ENCODE measurements at places on chromosomes 7 and 10.

DNA sequence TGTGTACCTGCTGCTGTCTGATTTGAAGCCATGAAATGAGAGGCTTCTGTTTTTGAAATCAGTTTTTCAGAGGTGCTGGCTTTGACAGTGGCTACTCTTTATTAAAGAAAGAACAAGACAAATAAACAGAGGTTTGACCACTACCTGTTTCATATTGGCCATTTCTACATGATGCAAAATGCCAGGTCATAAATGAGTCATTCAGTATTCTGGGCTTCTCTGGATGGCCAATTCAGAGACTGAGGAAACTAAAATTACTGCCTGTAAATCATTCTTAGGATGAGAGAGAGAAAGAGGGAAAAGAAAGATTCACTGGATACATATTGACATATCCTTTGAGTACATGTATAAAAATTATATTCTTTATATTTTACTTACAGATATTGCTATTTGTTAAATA lies 303.3 kb upstream of the ETV1 start:
- DNase-seq = no peak

DNA sequence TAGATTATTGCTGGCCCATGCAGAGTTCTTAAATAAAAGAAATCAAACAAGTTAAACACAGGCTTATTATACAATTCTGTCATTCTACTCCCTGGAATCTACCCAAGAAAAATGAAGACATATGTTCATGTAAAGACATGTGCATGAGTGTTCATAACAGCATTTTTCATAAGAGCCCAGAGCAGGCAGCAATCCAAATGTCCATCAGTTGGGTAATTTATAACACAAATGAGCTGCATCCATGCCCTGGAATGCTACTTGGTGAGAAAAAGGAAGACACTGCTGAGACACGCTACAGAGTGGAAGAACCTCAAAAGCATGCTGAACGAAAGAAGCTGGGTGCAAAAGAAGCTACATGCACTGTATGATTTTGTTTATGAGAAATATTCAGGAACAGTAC lies 342.6 kb downstream of the TCERG1L start:
- no peak for DNase-seq

DNA sequence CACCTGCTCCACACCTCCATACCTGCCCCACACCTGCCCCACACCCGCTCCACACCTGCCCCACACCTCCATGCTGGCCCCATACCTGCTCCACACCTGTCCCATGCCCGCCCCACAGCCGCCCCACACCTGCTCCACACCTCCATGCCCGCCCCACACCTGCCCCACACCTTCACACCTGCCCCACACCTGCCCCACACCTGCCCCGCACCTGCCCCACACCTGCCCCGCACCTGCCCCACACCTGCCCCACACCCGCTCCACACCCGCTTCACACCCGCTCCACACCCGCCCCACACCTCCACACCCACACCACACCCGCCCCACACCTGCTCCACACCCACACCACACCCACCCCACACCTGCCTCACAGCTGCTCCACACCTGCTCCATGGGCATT lies 53.0 kb downstream of the PARP12 start:
- DNase-seq = peak; percentile 46

DNA sequence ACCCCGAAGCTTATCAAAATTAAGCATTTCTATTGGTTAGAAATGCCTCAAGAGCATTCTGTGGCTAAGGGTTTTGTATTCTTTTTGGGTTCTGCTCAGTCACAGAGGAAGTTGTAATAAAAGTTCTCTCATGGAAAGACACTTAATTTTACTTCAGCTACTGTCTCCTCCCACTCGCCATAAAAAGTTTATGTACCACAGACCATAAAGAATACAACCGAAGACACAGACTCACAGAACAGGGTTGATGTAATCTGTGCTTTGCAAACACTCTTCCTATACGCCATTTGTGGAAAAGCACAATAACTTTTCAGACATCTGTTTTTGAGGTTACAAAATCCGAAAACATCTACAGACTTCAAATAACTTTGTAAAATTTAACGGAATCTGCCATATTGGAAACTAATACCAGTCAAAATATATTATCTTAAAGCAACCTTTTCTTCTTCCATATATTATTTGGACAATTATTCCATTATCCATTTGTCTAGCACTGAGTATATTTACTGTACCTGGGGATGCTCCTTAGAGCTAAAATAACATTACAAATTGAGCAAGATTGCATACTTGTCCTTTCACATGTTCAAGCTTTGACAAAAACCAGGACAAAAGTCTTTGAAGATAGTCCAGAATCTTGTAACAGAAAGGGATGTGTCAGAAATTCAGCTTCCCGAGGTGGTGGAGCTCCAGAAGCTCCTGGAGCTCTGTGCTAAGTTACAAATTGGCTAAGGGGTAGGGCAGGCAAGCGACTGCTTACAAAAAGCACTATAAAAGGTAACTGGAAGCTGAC lies 219.0 kb upstream of the MEOX2 start:
- no peak for DNase-seq

- no peak for DNase-seq
These were observed 37.0 kb upstream of the ATRNL1 start for GRCh38 chr10:115056186-115056585.

DNA sequence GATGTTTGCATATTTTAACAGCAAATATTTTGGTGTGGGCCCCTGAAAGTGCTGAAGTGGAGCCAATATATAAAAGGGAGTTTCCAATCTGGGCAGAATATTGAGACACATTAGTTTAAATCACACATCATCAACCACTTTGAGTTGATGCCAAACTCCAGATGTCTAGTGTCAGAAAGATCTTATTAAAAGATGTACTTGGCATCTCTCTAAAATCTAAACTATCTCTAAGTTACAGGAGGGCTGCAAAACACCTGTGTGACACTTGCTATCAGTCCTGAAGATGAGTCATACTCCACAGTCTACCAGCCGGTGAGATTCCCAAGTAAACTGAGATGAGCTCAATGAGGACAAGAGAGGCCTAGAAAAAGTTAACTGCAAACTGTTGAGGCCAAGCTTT lies 11.4 kb downstream of the JAZF1 start:
- no peak for DNase-seq

DNA sequence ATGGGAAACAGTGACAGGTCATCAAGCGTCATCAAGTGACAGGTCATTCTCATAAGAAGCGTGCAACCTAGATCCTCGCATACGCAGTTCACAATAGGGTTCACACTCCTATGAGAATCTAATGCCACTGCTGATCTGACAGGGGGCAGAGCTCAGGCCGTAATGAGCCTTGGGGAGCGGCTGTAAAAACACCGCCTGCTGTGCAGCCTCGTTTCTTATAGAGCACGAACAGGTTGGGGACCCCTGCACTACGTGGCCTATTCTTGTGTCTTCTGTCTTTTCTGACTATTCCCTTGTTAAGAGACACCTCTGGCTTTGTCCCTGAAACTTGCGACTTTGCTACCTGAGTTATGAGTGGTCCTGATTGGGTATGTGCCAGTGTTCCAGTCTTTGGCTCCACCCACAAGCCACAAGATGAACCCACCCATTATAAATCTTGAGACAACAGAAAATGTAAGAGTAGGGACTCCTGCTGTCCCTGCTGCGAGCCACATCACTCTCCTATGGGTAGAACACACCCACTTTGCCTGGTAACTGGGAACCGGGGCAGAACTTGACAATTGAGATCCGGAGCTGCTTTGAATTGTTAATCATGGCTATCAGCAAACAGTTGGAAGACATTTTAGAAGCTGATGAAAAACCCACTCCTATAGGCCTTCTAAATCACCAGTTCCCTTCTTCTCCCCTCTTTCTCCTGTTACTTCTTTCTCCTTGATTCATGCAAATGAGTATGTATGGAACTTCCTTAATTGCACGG lies 55.8 kb upstream of the EXOC4 start:
- DNase-seq = no peak

- DNase-seq = peak; percentile 58
These were observed 810.2 kb downstream of the PCDH15 start for GRCh38 chr10:53990799-53991238.

DNA sequence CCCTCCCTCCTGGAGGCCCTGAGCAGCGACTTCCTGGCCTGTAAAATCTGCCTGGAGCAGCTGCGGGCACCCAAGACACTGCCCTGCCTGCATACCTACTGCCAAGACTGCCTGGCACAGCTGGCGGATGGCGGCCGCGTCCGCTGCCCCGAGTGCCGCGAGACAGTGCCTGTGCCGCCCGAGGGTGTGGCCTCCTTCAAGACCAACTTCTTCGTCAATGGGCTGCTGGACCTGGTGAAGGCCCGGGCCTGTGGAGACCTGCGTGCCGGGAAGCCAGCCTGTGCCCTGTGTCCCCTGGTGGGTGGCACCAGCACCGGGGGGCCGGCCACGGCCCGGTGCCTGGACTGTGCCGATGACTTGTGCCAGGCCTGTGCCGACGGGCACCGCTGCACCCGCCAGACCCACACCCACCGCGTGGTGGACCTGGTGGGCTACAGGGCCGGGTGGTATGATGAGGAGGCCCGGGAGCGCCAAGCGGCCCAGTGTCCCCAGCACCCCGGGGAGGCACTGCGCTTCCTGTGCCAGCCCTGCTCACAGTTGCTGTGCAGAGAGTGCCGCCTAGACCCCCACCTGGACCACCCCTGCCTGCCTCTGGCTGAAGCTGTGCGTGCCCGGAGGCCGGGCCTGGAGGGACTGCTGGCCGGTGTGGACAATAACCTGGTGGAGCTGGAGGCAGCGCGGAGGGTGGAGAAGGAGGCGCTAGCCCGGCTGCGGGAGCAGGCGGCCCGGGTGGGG lies 2.2 kb downstream of the TRIM56 start:
- DNase-seq = no peak

DNA sequence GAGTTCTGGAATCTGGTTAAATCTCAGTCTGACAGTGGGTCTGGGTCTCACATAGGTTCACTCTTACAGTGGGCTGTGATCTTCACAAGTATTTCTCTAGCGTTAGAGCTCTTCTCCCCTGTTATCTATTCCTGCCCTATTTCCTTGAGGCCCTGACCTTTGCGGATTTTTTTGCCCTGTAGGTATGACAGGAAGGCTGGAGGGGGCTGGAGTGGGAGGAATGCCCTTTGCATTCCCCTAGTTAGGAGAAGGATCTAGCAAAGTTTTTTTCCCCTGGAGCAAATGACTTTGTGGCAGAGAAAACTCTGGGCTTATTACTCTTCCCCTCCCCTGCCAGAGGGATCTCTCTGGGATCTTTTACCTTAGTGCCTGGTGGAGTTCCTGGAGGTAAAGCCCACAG lies 49.2 kb downstream of the GALNT11 start:
- no peak for DNase-seq

DNA sequence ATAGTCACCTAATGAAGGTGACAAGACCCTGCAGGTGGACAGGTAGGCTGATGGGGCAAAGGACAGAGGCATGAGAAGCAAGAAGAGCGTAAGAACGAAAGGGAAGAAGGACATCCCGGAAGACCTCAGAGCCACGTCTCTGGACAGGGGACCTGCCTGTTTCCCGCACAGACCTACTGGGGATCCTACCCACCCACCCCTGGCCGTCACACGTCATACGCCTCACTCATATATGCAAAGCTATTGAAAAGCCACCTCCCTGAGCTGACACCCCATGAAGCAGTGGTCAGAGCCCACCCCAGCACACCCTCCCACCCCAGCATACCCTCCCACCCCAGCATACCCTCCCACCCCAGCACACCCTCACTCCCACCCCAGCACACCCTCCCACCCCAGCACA lies 140.6 kb downstream of the GRID1 start:
- DNase-seq = no peak

- DNase-seq = no peak
These were observed 104.6 kb downstream of the ABLIM1 start for GRCh38 chr10:114553436-114553835.

GRCh38 chr7:108094933-108095710 lies 35.0 kb downstream of the LAMB4 start:
- no peak for DNase-seq

DNA sequence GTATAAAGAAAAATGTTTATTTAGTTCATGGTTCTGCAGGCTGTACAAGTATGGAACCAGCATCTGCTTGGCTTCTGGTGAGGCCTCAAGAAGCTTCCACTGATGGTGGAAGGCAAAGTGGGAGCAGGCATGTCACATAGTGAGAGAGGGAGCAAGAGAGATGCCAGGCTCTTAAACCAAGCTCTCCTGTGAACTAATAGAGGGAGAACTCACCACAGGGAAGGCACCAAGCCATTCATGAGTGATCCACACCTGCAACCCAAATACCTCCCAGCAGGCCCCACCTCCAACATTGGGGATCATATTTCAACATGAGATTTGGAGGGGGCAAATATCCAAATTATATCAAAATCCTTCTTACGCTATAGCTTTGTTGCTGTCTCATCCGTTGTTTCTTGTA lies 113.1 kb downstream of the CPED1 start:
- DNase-seq = no peak

- no peak for DNase-seq
These were observed 27.0 kb upstream of the PODXL start for GRCh38 chr7:131583430-131583829.

- no peak for DNase-seq
These were observed 32.8 kb upstream of the ZNF365 start for GRCh38 chr10:62341419-62341818.

DNA sequence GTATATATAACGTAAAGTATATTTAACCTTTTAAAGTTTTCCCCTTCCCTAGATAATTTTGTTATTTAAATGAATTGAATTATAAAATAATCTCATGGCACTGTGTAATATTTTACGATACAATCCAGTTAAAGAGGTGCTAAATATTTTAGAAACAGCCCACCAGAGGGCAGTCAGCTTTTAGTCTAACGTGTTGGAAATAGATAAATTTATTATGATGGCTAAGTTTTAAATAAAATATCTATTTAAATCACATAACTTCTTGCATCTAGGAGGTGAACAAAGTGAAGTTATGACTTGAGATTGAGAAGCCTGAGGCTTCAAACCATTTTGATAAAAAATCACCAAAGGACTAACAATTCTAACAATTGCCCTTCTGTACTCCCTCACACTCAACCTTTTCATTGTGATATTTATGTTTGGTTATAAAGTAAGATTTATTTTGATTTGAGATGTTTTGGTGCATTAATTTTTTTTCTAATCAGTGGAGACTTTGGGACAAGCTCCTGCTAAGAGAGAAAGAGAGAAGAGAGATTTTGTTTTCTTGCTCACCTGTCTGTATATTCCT lies 171.5 kb upstream of the SP4 start:
- no peak for DNase-seq
